M059J (cell line): ENCODE measurements at places on chromosomes 5 and 9.
A peak's percentile ranks its signal among the peaks of the same experiment; 100 is the strongest.

DNA sequence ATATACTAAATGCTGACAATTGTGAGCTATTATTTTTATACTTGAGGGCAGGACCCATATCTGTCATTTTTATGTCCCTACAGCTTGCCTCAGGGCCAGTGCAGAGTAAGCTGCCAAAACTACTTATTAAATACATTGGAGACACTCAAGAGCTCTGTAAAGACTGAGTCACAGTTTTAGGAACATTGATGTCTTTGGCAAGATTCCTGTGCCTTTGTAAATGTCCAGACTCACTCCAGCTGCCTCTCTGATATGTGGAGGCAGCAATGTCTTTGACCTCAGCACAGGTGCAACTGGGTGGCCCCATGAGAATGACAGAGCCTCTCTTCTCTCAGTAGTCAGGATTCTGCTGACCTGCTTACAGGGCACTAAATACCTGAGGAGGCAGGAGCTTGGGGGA, 363.2 kb downstream of the OSTF1 start:
- DNase-seq, result peak; percentile 61

- DNase-seq, result no peak
These were observed 29.3 kb downstream of the POLR1E start for GRCh38 chr9:37514999-37515398.

GRCh38 chr5:154135125-154135817, 55.3 kb upstream of the GALNT10 start:
- DNase-seq, result no peak

DNA sequence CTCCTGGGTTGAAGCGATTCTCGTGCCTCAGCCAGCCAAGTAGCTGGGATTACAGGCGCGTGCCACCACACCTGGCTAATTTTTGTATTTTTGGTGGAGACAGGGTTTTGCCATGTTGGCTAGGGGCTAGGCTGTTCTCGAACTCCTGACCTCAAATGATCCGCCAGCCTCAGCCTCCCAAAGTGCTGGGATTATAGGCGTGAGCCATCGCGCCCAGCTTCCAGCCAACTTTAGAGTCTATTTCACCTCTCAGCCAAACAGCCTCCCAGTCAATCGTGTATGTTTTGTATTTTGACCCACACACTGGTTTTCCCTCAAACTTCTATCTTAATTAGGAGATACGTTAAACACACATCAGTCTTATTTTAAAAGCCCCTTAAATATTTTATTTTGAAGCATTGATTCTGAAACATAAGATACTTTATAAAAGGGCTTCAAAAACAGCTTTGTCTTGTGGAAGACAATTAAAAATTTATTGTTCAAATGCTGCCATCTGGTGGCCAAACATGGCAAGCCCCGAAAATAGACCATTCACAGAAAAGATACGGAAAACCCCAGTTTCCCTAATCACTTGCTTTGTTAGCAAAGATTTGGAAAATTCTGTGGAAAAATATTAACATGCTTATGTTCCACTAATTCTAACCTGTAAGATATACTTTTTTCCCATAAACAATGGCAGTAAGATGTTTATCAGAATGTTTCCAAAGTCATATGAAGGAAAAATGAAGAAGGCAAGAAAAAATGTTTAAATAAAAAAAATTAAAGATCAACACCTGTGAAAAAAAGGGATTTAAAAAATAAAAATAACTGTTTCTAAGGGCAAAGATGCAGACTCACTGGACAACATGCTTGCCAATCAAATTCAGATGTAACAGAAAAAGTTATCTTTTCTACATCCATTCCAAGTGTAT, 33.1 kb downstream of the APTX start:
- DNase-seq, result peak; percentile 52

DNA sequence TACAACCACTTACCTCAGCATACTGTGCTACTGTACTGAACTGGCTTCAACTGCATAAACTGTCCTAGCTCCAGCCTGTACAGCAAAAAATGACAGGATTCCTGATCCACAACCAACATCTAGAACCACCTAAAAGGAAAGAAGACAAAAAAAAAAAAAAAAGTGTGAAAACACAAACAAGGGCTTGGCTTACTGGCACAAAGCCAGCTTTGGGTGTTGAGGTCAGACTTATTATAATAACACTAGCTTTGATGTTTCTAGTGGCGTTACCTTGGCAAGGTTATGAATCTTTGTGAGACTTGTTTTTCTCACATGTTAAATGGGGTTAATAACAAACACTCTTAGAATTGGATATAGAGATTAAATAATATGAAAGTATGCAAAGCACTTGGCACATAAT, 148.5 kb upstream of the PUM3 start:
- no peak for DNase-seq

DNA sequence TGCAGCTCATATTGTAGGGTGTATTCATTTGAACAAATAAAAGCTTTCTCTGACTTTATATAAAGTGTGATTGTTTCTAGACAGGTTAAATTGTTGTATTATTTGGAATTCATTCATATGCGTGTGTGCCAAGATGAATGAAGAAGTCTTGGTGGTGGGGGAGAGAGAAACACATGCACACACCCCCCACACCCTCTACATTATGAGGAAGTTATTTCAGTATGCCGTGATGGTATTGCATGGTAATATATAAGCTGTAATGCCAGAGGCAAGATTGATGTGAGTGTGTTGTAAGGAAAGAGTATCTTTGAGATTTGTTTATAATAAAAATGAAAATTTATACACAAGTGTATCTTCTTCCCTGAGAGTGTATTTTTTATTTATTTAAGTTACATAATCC, 71.0 kb downstream of the IPO11 start:
- no peak for DNase-seq

DNA sequence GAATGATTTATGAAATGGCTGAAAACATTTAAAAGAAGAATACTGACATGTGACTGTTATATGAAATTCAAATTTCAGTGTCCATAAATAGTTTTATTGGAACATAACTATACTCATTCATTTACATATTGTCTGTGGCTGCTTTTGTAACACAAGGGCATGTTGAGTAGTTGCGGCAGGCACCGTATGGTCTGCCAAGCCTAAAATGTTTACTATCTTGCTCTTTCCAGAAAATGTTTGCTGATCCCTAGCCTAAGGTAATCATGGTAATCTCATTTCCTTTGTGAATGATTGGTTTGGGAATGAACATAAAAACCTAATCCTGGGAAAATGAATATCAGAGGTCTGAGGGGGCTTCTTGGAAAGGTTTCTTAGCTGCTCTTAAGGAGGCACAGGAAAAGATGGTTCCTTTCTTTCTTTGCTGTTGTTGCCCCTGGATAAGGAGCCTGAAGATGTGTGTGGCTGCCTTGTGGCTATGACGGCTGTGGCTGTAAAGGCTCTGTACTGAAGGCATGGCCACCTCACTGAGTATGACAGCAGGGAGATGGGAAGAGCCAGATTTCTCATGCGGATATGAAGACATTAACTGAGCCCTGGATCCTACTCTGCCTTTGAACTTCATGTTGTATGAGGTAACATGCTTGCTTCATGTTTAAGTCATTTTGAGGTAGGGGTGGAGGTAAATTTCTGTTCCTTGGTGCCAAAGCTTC, 419.4 kb upstream of the CLINT1 start:
- DNase-seq, result no peak

GRCh38 chr9:126805554-126806262, 868 bp downstream of the ZBTB43 start:
- DNase-seq, result peak; percentile 80

- DNase-seq, result no peak
These were observed 73.9 kb downstream of the PIK3R1 start for GRCh38 chr5:68289498-68289897.

DNA sequence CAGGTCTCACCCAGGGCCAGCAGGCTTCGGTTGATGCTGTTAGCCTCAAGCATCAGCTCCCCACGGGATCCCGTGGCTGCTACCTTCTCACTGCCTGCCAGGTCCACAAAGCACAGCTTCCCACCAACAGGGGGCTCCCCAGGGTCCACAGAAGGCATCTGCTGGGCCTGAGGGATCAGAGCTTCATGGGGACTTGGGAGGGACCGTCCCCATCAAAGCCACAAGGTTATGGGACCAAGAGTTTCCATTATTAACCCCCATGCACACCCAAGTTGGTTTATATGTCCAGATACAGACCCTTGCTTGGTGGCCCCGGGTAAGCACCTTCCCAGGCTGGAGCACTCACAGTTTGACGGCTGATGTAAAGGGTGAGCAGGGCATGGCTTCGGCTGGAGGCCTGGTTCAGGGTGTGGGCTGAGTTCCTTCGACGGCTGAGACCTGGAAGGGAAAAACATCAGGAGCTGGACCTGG, 3.0 kb downstream of the KIF12 start:
- no peak for DNase-seq

DNA sequence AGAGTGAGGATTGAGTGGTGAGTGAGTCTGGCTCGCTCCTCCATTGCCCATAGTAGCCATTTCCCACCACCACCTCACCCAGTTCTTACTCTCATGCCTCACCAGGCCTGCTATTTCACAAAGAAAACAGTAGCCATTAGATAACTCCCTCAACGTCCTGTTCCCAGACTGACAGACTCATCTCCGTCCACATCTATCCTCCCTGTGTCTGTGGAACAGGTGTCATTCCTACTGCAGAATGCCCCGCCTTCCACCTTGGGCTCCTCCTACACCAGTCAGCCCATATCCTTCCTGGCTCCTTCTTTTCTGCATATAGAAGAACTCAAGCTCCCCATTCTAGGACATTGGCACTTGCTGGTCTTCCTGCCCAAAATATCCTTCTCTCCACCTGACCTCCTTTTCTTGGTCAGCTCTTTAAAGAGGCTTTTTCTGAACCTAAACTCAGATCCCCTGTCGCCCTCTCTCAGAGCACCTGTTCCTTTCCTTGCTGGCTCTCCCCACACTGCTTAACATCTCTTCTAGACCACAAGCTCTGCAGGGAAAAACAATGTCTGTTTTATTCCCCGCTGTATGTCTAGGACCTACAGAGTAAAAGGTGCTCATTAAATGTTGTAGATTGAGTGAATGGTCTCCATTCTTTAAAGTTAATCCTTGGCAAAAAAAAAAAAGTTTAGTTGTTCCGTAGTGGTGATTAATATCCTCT, 3.2 kb downstream of the TNFAIP8 start:
- no peak for DNase-seq

GRCh38 chr5:10567121-10567591, 3.3 kb downstream of the ANKRD33B start:
- DNase-seq, result peak; percentile 49
